Right cardiac atrium (tissue), 5 donors: ENCODE measurements at places on chromosomes 7 and 10. TPM values are rescaled to one million over a fixed set of nuclear protein-coding genes. Genes with fewer than 3 reads are reported as not detected.

DNA sequence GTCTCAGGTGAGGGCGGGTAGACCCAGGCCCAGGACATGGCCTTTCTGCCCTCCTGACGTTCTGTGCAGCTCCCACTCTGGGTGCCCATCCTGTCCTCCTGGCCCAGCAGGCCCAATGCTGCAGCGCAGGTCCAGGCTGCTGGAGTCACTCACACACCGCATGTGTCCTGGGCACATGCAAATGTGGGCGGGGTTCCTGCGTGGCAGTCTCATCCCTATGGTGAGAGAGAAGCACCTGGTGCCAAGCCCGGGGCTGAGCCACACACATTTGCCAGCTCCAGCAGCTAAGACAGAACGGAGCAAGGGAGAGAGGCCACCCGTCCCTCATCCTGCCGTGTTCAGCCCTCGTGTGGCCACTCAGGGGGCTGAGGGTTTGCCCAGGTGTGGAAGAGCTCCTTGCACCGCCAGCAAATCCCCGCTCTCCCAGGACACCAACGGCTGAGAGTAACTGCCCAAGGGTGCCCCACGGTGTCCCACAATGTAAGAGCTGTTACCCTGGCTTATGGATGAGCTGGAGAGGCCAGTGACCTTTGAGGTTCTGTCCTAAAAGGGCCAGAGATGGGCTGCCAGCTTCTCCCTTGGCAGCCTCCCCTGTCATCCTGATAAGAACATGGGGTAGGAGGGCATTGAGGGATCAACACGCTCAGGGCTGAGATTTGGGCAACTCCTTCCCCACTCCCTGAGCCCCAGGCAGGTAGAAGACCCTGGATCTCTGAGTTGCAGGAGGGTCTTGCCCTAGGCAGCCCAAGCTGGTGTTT, 4.4 kb downstream of the FUOM start:
- no peak for DNase-seq

GRCh38 chr7:148014001-148014400, 576.6 kb upstream of the C7orf33 start:
- no peak for DNase-seq

GRCh38 chr7:142488036-142488633, 230.3 kb upstream of the PRSS58 start:
- DNase-seq: peak; percentile 52

DNA sequence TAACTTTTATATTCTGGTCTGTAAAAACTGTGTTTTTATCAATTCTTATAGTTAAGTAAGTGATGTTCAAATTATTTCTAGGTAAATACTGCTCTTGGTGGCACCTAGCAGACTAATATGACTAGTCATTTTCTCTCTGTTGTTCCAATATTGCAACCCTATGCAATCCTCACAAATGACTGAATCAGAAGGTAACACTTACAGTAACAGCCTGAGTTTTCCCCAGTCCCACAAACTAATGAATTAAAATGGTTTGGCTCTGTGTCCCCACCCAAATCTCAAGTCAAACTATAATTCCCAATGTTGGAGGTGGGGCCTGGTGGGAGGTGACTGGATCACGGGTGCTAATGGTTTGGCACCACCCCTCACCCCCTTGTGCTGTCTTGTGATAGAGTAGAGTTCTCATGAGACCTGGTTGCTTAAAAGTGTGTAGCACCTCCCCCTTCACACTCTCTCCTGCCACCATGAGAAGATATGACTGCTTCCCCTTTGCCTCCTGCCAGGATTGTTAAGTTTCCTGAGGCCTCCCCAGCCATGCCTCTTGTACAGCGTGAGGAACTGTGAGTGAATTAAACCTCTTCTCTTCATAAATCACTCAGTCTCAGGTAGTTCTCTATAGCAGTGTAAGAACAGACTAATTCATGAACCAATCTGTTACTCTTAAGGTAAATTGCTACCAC, 43.5 kb downstream of the MTPN start:
- no peak for DNase-seq

DNA sequence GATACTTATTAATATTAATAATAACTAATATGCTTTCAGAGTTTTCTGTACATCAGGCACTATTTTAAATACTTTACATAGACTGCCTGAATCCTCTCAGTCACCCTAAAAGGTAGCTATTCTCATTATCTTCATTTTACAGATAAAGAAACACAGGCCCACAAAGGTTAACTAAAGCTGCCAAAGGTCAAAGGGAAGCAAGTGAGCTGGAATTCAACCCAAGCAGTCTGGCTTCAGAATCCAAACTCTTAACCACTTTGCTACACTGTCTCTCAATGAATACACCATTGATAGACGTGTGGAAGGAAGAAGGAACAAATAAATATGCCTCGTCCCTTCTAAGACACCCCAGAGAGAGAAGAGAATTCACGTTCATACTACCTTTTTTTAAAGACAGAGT, 52.0 kb downstream of the GFRA1 start:
- DNase-seq: no peak

- DNase-seq: no peak
These were observed 41.4 kb upstream of the IKZF1 start for GRCh38 chr7:50262916-50263690.

- no peak for DNase-seq
These were observed 14.1 kb downstream of the PFKP start for GRCh38 chr10:3081383-3081981.

GRCh38 chr10:63266391-63267316, 133.5 kb downstream of the NRBF2 start:
- DNase-seq: no peak

DNA sequence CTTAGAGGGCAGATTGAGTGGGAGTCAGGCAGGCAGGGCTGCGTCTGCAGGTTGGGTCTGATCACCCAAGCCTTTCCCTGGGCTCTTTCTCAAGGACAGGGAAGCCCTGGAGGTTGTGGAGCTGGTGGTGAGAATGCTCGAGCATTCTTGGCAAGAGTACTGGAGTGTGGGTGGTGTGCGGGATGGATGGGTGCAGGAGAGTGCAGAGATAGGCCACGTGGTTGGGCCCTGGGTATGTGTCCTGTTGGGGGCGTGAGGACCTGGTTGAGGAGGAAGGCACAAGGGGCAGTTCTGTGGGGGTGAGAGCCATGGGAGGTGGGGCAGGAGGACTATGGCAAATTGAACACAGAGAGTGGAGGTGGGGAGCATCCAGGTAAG, 135.9 kb downstream of the PTPN20 start:
- no peak for DNase-seq

- no peak for DNase-seq
These were observed 12.7 kb downstream of the PTF1A start for GRCh38 chr10:23204773-23205172.

GRCh38 chr7:101507791-101508252, 121.3 kb downstream of the MYL10 start:
- DNase-seq: no peak

- no peak for DNase-seq
These were observed 13.8 kb upstream of the TMEM120A start for GRCh38 chr7:76008156-76008687.

DNA sequence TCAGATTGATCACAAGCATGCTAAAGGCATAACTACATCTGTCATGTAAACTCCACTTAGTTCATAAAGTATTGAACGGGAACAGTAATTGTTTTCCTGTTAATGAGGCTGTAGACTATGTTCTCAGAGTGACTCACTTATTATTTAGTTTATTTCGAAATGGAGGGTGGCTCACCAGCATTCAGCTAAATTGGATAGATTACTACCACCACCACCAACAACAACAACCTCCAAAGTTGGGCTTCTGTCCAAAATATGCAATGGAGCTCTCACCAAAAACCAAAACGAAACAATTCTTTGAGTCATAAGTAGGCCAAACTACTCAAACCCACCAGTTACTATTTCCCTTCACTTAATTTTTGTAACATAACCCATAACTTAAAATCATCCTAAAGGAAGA, 127.9 kb upstream of the NRBF2 start:
- no peak for DNase-seq

- no peak for DNase-seq
These were observed 8.6 kb upstream of the NKX2-3 start for GRCh38 chr10:99524050-99524666.

The C10orf71 gene
- total RNA-seq: 98.9 TPM

The CYP3A4 gene
- total RNA-seq: not detected

The NKX6-2 gene
- not detected for total RNA-seq

The CPA4 gene
- 0.34 TPM for total RNA-seq

The CLEC2L gene
- total RNA-seq: not detected

The DKK1 gene
- total RNA-seq: not detected
